ENCODE measurements at places on chromosomes 5 and 9. TPM values are rescaled to one million over a fixed set of nuclear protein-coding genes. Genes with fewer than 3 reads are reported as not detected.

Gene APC
- total RNA-seq = 40.5 TPM

Gene GRM6
- not detected for total RNA-seq

Gene CD274
- 7.0 TPM for total RNA-seq

Gene TICAM2
- 0.67 TPM for total RNA-seq

GRCh38 chr5:77087484-77088261, 588 bp upstream of the ZBED3 start:
- no peak for DNase-seq

- DNase-seq = no peak
Observed at GRCh38 chr5:159849437-159850083, 66.7 kb upstream of the ADRA1B start.

DNA sequence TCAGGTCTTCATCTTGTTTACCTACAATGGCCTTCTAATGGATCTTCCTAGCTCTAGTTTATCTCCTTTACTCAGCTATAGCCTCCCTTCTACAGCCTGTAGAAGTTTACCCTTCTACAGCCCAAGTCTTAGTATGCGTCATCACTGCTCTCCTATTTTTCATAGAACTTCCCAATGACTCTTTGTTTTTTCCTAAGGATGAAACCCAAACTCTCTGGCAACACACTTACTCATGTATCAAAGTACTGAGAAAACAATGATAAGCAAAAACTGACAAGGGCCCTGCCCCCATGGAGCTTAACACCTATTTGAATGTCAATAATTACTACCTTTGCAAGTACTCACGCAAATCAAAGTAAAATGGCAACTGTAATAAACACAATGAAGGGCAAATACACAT, 33.7 kb downstream of the LEAP2 start:
- DNase-seq = no peak

DNA sequence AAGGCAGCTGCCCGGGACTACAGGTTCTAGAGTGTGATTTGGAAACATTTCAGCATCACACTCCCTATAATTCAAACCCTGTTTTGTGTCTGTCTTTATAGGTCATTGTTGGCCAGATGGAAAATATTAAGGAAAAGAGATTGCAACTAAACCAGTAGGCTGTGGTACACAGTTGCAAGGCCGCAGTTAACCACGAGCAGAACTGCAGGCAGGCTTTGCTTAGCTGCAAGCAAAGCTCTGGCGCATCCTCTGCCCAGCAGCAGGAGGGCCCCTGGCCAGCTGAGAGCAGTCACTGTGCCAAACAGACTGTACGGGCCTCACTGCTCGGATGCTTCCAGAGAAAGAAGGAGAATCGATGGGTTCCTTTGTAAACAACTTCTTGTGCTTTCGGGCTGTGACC, 204.5 kb downstream of the DENND1A start:
- no peak for DNase-seq

DNA sequence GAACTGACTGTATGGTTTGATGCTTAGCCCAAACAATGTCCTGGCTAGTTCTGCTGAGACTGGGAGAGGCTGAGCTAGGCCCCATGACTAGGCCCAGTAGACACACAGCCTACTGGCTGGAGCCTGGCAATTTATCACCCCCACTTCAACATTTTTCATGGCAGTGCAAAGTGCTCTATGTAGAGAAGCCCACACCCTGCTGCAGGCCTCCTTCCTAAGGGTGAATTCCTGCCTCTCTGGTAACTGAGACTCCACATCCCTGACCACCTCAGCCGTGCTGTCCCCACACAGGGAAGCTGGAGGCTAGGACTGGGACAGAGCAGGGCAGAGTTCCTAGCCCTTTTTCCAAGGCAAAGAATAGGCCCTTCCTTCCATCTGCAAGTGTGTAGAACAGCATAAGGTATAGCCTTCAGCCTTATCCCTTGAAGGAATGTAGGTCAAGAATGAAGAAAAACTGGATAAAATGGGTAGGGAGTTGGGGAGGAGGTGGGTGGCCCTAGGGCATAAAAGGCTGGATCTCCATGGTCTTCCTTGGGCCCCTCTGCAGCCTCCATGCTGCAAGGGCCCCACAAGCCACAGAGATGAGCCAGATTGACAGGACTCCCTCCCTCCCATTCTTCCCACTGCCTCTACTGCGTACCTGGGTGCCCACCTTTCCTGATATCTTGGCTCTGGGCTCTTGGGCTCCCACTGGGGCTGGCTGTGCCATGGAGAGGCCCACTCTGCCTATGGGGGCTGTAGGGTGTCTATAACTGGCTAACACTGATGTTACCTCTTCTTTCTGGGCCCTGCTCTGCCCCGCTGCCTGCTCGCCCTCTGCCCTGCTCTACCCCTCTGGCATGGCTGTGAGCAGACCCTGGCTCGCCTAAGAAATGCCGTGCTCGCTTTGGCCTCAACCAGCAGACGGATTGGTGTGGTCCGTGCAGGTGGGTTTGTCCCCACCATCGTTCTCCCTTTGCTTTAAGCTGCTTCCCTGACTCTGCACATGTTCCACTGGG, 29.8 kb downstream of the TCF7 start:
- DNase-seq = no peak

GRCh38 chr5:140248414-140248813, 54.5 kb downstream of the PFDN1 start:
- DNase-seq = no peak

GRCh38 chr5:169070413-169070812, 230.5 kb downstream of the SLIT3 start:
- DNase-seq = no peak

- DNase-seq = no peak
Observed at GRCh38 chr5:153256-153655, 38.0 kb upstream of the LRRC14B start.

- no peak for DNase-seq
Observed at GRCh38 chr9:132609184-132609583, 26.8 kb downstream of the BARHL1 start.

GRCh38 chr5:8943301-8943700, 602.6 kb downstream of the SEMA5A start:
- DNase-seq = no peak

GRCh38 chr5:65411356-65411755, 70.4 kb downstream of the ADAMTS6 start:
- no peak for DNase-seq

- no peak for DNase-seq
Observed at GRCh38 chr5:168734620-168735300, 155.6 kb upstream of the PANK3 start.
